ENCODE measurements at places on chromosomes 11 and 22.
A peak's percentile ranks its signal among the peaks of the same experiment; 100 is the strongest.

GRCh38 chr22:36162127-36163034 lies 1.8 kb upstream of the APOL3 start:
- DNase-seq, result no peak

GRCh38 chr11:131579932-131580387 lies 209.5 kb downstream of the NTM start:
- DNase-seq, result no peak

DNA sequence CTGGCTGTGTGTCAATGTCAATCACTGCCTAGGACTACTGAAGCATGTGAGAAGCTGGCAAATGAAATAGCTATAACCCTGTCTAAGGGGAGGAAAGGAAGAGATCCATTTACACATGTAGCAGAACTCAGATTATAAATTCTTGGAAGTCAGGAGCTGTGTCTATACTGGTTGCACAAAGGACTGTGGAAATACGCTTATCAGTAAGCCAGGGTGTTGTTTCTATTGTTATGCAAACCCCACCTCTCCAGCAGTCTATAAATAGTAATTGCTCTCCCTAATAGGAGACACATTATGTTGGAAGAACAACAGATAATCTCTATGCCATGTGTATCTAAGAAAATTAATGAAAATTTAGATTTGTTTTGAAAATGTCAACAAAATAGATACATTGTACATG lies 693.4 kb upstream of the CCDC90B start:
- DNase-seq, result no peak

GRCh38 chr11:68503251-68503687 lies 42.7 kb downstream of the PPP6R3 start:
- no peak for DNase-seq

DNA sequence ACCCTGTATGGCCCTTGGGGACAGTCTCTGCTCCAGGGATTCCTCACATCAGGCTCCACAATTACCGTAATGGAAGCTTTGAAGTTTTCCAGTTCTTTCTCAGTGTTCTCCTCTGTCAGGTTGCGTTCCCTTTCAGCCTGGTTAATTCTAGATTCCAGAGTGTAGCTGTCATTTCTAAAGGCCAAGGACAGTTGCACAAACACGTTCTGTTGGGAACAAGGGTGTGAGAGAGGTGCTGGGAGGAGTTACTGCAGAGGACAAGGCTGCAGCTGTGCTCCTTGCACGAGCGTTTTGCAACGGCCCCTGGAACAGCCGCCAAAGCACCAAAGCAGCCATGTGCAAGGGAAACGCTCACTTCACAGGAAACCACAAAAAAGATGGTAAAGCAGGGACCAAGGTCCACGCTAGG lies 35.9 kb upstream of the LYVE1 start:
- DNase-seq, result no peak

DNA sequence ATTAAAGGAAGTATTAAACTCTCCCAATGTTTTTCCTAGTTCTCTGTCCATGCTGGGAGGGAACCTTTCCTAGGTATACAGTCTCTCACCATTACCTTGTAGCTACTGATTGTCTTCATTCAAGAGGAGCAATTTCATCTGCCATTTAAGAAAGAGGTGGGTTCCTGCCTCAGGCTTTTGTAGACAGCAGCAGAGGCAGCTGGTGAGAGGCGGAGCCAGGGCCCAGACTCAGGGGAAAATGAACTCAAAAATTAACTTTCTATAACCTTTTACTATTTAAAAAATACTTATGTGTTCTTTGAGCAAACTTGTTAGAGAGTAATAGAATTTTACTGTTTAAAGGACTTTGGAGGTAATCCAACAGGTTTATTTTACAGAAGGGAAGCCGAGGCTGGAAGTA lies 133.0 kb downstream of the SNX19 start:
- no peak for DNase-seq

DNA sequence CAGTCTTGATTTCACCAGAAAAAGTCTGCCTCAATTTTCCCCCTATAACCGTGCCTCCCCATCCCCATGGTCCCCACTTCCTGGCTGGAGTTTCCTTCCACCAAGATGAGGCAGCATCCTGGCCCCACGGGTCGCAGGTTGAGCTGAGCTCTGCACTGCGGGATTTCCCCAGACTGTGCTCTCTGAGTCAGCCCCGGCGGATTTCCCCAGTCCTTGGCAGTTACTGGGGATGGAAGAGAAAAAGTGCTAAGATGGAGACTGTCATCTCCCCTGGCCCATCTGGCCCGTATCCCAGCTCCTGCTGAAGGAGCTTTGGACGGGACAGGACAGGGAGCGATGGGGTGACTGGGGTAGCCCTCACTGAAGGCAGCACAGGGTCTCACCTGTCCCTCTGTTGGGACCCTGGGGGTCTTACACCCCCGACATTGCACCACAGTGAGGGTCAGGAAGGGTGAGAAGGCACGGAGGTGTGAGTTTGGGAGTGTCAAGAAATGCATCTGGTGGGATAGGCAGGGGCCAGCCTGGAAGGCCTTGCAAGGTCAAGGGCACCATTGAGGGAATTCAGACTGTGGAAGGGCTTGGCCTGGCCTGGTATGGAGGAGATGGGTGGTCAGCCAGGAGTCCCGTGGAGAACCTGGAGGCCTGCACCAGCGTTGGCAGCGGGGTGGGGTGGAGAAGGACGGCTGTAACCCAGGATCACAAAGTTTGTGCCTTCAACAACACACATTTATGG lies 36.5 kb downstream of the NADSYN1 start:
- DNase-seq, result peak; percentile 28

DNA sequence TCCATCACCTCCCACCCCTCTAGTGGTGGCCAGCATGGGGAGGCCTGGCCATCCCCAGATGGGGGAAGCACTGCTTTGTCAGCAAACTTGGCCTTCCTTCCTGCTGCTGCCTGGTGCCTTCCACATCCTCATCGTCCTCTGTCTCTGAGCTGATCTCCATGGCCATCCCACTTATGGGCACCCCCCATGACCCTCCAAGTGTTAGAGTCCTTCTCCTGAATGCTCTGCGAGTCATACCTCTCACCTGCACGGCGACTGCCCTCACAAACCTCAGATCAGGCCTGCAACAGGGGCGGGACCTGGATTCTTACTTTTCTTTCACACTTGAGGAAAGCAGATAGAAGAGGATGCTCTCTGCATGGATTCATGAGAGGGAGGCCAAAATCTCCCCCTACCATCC lies 24.0 kb downstream of the POU2AF1 start:
- DNase-seq, result no peak

- DNase-seq, result no peak
These were observed 10.4 kb upstream of the SUN2 start for GRCh38 chr22:38766076-38766777.

GRCh38 chr22:41078931-41079330 lies 13.5 kb upstream of the EP300 start:
- no peak for DNase-seq

DNA sequence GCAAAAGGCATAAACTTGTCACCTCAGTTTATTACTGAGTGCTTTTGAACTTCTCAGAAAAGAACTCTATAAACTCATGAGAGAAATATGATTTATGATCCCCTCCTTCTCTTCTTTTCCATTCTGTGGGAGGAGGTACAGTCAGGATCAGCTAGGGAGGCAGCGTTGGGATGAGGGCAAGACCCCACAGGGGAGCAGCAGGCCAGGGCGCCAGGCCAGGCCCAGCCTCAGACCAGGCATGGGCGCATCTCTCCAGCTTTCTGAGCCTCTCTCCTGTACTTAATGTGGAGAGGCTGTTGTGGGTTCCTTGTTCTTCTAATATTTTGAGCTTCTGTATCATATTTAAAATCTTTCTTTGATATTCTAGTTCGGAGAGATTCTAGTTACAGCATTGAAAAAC lies 71.7 kb downstream of the C22orf31 start:
- DNase-seq, result no peak

GRCh38 chr11:2519517-2519861 lies 74.7 kb downstream of the KCNQ1 start:
- DNase-seq, result no peak

DNA sequence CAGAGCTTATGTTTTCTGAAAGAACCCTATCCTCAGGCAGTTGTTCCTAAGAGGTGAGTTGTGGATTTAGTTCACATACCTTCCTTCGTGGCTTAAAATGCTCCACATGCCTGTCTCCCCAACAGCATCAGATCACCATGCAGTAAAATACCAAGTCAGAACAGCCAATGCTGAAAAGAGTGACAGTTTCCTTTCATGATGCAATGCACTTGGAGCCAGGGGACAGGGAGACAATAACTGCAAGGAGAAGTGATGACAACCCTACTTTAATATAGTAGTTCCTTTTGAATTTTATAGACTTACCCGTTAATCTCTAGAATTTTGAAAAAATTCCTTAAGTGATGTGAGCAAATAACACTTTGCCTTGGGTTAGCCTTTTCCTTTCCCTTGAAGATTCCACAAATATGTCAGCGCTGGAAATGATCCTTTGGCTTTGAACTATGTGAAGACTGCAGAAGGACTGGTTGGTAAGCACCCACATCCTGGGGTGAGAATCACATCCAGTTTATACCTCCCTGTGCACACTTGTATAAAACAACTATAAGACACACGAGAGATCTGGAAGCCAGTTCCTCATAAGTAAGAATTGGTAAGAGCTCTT lies 71.2 kb downstream of the PIWIL4 start:
- DNase-seq, result no peak

- peak; percentile 86 for DNase-seq
These were observed at the start of gene CUL5 for GRCh38 chr11:108008656-108009496. Gene CUL5, plus strand, starts transcription at chr11:108008898. Its CDS starts 451 bp downstream, at chr11:108009349.

DNA sequence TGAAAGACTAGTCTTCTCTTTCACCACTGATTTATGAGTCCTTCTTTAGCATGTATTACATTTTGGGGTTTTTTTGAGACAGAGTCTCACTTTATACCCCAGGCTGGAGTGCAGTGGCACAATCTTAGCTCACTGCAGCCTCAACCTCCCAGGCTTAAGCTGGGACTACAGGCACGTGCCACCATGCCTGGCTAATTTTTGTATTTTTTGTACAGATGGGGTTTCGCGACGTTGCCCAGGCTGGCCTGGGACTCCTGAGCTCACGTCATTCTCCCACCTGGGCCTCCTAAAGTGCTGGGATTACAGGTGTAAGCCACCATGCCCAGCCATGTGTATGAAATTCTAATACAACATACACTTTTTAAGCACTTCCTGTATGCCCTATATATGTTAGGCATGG lies 26.3 kb upstream of the CXCR5 start:
- DNase-seq, result no peak

- no peak for DNase-seq
These were observed 256.9 kb upstream of the CTSC start for GRCh38 chr11:88594274-88594950.

GRCh38 chr11:12762278-12762677 lies 88.1 kb downstream of the TEAD1 start:
- DNase-seq, result no peak

- no peak for DNase-seq
These were observed 4.3 kb upstream of the OR5B12 start for GRCh38 chr11:58446294-58446693.

DNA sequence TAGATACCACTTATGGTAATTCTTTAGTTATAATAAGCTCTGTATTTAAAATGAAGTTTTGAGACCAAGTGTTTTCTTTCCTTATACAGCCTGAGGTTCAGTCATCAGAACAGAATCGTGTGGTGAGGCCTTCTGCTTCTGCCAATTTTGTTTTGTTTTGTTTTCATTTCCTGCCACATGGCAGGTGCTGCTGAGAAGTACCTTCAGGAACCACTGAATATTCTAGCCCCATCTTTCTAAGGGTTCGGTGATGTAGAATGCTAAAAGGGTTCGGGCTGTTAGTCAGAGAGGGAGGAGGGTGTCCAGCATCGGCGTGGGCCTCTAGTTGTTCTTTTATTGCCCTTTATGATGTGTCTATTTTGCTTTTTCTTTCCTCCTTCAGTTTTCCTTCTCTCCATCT lies 25.8 kb downstream of the TNRC6B start:
- DNase-seq, result no peak

GRCh38 chr11:76276046-76276780 lies 69.9 kb upstream of the WNT11 start:
- no peak for DNase-seq

GRCh38 chr11:34758262-34758661 lies 137.4 kb downstream of the EHF start:
- DNase-seq, result no peak

DNA sequence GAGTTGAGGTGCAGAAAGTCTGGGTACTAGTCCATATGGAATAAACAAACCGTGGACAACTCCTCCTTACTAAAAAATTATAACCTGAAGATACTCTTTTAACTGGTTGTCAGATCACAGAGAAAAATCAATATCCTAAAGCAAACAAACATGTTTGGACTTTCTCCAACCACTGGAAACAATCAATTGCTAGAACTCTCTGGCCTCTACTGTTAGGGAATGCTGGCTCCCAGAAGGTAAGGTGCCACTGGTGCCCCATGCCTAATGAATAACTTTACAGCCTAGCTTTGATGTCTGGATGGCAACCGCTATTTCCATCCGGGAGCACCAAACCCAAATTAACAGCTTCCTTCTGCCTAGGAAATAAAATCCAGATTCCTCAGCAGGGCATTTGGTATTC lies 74.5 kb downstream of the AMBRA1 start:
- DNase-seq, result no peak

- no peak for DNase-seq
These were observed 88.4 kb downstream of the CDKN1C start for GRCh38 chr11:2797121-2797711.

GRCh38 chr22:36934418-36935312 lies 21.2 kb downstream of the CSF2RB start:
- no peak for DNase-seq

GRCh38 chr22:29998627-29999384 lies 81.5 kb upstream of the HORMAD2 start:
- no peak for DNase-seq

DNA sequence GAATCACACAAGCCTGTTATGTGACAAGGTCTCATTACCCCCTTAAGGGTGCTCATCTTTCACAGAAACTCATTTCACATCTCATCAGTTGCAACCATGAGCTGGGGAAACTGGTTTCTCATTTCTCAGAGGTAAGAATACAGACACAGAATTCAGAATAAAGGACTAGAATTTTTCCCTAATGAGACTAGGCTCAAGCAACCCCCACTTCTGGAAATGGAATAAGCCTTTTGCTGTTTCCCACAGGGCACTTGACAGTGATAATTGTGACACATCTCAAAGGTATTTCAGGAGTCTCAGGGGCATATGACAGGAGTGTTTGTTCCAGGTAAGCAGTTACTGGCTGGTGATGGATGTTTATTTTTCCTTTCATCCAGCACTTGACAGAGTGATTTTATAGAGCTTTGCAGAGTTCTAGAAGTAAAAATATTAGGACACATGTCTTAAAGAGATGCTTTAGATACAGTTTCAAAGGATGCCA lies 112.9 kb upstream of the DDI1 start:
- DNase-seq, result no peak

DNA sequence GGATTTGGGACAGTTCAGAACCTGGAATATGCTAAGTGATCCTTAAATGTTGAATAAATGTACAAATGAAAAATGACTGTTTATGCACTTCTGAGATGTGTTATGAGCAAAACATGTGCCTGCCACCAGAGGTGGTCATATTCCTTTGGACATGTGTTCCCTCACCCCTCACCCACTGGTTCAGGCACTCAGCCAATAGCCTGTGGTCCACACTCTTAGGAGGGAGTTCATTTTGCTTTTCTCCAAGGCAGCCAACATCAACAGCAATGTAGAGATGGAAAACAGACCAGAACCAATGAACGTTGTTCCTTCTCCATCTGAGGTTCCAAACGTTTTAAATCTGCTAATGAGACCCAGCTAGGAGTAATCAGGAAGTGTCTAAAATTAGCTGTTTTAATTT lies 44.0 kb downstream of the RPUSD4 start:
- no peak for DNase-seq

- no peak for DNase-seq
These were observed 324.4 kb upstream of the B3GAT1 start for GRCh38 chr11:134736251-134736947.
